ENCODE measurements at places on chromosomes 16 and 17.

DNA sequence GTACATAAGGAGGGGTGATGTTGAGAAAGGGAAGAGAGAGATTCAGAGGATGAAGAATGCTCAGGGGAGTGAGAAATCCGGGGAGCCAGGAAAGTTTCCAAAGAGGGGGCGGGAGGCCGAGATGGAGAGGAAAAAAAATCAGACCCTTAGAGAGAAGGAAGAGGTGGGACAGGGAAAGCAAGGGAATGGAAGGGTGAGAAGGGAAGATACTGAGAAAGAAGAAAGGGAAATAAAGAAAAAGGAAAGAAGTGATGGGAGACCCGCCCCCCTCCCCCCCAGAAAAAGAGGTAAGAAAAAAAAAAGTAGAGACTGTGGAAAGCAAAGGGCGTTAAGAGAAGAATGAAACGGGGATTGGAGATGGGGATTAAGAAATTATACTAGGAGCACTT, 507 bp downstream of the DYNLRB2 start:
- DNase-seq: no peak

DNA sequence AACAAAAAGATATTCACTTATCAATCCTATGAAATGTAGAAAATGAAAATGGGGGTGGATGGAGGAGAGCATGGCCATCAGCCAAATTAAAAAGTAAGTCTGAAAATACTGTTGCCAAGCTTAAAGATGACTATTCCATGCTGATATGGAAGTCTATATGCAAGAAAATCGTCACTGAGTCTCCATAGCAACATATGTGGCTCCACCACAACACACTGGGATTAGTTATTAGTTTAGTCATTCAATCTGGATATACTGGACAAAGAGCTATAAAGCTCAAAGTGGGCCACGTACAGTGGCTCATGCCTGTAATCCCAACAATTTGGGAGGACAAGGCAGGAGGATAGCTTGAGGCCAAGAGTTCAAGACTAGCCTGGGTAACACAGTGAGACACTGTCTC, 24.7 kb upstream of the PSMD7 start:
- DNase-seq: no peak

DNA sequence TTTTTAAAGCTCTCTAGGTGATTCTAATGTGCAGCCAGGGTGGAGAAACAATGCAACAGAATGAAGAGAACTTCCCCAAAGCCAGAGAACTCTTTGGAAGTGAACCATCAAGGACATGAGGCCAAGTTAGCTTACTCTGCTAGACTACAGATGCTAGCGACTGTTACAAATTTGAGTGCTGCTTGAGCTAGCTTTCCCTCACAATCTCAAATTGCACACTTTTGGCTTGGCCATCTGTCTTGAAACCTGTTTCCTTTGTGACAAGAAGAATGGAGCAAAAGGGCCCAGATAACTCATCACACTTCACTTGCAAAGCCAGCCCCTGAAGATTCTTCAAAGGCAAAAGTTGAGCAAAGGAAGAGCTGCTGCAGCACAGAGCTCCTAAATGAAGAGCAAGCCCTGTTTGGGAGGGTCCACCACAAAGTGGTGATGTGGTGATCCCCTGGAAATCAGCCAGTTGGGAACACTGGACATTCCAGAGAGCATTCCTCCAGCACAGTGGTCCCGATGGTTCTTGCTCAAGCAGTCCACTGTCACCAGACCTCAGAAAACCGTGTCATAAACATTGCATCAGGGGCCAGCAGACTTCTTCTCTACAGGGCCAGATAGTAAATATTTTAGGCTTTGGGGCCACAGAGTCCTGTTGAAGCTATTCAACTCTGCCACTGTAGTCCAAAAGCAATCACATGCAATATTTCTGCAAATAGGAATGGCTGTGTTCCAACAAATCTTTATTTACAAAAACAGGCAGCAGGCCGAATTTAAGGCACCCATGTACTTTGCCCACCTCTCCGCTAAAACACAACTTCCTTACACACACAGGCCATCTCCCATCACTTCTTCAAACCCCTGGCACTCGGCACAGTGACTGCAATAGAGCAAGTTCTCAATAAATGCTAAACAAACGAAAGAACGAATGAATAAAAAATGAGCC, 21.2 kb downstream of the SLC39A11 start:
- peak; percentile 45 for DNase-seq

DNA sequence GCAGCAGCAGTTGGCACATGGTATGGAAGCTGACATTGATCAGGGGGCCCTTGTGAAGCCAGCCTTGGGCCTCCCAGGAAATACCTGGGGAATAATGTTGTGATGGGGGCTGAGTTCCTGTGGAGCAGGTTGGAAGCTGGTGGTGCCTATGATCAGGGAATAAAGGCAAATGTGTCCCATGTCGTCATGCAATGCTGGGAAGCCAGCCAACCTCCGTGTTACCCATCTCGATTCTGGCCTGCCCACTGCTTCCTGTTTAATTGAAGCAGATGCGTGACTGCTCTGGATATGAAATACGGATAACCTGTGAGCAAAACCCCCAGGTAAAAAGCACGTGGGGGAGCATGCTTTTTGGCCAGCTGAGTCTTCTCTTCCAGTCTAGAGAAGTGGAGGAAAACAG, 580.4 kb upstream of the HSBP1 start:
- DNase-seq: no peak

- DNase-seq: no peak
Observed at GRCh38 chr16:30380803-30381208, 1.6 kb downstream of the SEPTIN1 start.

- DNase-seq: no peak
Observed at GRCh38 chr16:20683812-20684211, 13.7 kb downstream of the ACSM1 start.

DNA sequence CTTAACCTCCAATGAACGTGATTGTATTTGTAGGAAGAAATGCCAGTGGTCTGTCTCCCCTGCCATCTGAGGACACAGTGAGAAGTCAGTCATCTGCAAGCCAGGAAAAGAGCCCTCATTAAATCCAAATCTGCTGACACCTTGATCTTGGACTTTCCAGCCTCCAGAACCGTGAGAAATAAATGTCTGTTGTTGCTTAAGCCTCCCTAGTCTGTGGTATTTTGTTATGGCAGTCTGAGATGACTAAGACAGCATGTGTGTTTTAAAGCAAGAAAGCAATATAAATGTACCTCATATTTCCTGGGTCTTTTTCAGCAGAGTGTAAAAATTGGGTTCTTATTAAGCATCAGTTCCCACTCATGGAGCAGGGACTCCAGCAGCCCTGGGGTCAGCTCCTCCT, 177.9 kb upstream of the NLRP1 start:
- DNase-seq: no peak

DNA sequence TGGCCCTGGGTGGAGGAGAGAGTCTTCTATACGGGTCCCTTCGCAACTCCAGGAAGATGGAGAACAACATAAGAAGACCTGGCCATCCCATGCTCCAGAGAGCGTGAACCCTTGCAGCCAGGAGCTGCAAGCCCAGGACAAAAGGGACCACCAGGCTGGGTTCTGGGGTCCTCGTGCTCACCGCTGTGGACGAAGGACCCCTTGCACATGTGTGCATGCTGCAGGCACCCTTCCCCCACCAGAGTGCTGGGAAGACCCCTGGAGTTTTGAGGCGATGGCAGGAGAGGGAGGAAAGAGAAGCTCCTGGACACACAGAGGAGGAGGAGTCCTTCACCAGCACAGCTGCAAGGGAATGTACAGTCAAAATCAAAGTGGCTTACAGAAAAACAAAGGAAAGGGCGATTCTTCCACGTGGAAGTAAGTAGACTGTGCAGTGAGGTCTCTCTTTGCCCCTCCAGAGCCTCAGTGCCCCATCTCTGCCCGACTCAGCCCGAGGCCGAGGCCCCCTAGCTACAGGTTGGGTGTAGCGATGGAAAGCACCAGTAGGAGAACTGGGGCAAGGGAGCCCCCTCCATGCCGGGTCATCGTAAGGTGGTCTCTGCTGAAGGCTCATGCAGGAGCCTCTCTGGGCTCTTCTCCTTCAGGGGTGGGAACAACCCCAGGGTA, 51.3 kb downstream of the PIMREG start:
- DNase-seq: no peak

GRCh38 chr17:48753794-48754499, 25.4 kb upstream of the HOXB13 start:
- DNase-seq: peak; percentile 48

- DNase-seq: peak; percentile 26
Observed at GRCh38 chr16:13036600-13036999, 135.2 kb downstream of the SHISA9 start.
